ENCODE measurements at places on chromosomes 13 and 19.

GRCh38 chr13:109348519-109349258 is 437.7 kb downstream of the IRS2 start:
- no peak overlapping the region for H3K27ac ChIP-seq
- no peak overlapping the region for H3K4me3 ChIP-seq
- H3K36me3 ChIP-seq, result no peaks in the 10 kb centered on the region
- H3K4me1 ChIP-seq, result no peaks in the 10 kb centered on the region
- ATAC-seq, result no peak

- H3K27me3 ChIP-seq, result no peaks in the 10 kb centered on the region
- H3K27ac ChIP-seq, result peak overlapping the region; percentile 94
- no peak overlapping the region for H3K4me3 ChIP-seq
- ATAC-seq, result peak; percentile 34
Measured at GRCh38 chr19:41298348-41298964, 11.5 kb upstream of the CCDC97 start.

DNA sequence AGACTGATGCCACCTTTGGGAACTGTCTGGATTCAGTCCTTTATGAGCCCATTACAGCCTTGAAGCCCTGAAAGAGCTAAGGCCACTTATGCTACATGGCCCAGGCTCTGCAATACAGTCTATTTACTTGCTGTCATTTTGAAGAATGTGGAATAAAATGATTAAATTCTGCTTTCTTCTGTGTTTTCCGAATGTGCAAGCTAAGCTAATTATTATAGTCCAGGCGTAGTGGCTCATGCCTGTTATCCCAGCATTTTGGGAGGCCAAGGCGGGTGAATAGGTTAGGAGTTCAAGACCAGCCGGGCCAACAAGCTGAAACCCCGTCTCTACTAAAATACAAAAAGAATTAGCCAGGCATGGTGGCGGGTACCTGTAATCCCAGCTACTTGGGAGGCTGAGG is 142.5 kb downstream of the TEX29 start:
- no peaks in the 10 kb centered on the region for H3K36me3 ChIP-seq
- ATAC-seq, result no peak
- no peak overlapping the region for H3K4me3 ChIP-seq
- peaks cover 39% of the 10 kb centered on the region for H3K27me3 ChIP-seq

GRCh38 chr19:35308910-35309309 is 16.9 kb downstream of the MAG start:
- no peak for ATAC-seq
- peaks cover 53% of the 10 kb centered on the region for H3K4me1 ChIP-seq
- H3K27me3 ChIP-seq, result no peaks in the 10 kb centered on the region
- no peaks in the 10 kb centered on the region for H3K36me3 ChIP-seq
- H3K4me3 ChIP-seq, result no peak overlapping the region
- peak overlapping the region; percentile 14 for H3K27ac ChIP-seq

Data from stimulated activated memory B cell treated with anti-CD40 and anti-IgM and Interleukin-4, amounts not matched to agents 10 μg/mL and 1 μg/mL and 100 μg/mL, for 72 hours (primary cell).